Stimulated activated CD4-positive, alpha-beta T cell treated with anti-CD3 and anti-CD28 coated beads, TNF-alpha, amount 100 ng/mL, for 4 hours (primary cell): ENCODE measurements at places on chromosomes 7 and 10.

DNA sequence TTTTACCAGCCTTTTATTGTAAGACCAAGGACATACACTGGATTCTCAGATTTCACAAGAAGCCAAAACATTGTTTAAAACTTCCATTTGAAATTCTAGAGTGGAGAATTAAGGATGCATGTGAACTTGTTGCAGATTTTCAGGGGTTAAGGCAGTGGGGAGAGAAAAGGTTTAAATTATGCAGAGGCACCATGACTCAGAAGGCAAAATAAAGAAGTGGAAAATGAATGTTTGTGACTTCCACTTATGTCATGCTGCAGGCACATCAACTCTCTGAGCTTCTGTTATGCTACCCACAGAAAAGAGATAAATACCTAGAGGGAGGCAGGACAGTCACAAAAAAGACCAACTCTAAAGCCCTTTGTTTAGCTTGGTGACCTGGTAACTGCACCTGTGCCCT, 84.4 kb upstream of the BET1 start:
- no peak for DNase-seq

DNA sequence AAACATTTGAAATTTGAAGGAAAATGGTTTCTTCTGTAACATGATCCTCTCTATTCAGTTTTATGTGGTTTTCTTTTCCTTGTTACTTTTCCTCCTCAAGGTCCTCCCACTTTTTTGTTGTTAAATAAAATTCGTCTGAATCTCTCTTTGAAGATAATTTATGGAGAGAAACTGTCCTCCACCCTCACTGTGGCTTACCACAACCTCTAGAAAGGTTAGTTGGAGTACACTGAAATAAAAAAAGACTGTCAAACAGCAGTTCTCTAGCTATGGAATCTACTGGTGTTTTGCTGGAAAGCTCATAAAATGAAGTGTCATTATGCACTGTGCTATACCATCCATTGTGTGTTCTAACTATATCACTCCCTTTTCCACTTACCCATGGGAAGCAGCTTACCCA, 189.4 kb downstream of the HDAC9 start:
- no peak for DNase-seq

- DNase-seq = no peak
Measured at GRCh38 chr7:43533801-43534479, 49.0 kb upstream of the STK17A start.

DNA sequence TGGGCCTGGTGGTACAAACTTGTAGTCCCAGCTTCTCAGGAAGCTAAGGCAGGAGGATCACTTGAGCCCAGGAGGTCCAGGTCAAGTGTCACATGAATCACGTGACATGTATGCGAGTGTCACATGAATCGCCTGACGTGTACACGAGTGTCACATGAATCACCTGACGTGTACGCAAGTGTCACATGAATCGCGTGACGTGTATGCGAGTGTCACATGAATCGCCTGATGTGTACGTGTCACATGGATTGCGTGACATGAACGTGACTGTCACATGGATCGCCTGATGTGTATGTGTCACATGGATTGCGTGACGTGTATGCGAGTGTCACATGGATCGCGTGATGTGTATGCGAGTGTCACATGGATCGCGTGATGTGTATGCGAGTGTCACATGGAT, 9.5 kb upstream of the ADARB2 start:
- no peak for DNase-seq

DNA sequence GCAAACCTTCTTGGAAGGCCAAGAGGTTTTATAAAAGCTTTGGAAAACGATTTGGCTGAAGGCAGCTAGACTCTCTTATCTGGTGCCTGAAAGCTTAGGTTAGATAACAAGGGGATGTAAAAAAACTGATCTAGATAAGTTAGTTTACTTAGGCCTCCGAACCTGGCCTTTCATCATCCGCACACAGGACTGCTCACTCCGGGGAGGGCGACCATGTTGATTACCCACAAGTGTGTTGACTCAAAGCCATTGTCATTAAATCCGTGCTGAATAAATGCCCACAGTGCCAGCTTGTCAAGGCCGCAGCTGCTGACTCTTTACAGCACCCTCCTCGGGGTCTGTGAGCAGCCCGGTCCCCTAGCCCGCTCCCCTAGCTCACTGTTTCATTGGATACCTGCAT, 112.3 kb downstream of the ZFAND4 start:
- no peak for DNase-seq

DNA sequence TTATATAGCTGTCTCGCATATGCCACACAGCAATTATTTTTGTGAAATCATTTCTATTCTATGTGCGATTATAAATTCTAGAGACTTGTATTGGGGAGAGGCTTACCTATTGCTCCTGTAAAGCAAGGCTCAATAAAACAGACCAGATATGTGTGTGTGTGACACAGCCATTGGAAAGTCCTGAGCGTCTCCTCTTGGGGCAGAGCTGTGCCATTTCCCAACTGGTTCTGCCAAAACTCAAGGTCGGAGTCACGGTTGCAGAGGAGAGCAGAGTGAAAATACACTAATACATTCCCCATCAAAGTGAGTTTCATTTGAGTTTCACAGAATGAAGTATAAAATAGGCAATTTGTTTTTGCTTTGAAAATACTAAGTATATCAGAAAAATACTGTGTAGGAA, 567.4 kb upstream of the FZD8 start:
- DNase-seq = no peak

- DNase-seq = no peak
Measured at GRCh38 chr7:137958470-137959431, 43.1 kb downstream of the CREB3L2 start.

DNA sequence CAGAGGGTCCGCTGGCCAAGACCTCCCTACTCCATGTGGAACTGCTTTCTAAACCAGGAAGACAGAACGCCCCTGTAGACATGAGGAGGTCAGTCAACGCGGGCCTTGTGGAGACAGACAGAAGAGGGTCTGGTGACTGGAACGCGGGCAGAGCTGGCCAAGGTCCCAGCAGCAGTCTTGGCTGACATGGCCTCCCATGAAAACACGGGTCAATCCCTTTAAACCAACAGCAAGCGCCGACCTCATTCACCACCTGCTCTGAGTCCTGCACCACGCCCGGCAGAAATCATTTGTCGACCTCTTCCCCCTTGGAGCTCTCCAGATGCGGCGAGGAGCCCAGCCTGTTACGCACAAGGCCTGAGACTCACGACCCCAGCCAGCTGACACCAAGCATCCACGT, 78.5 kb downstream of the ZRANB1 start:
- DNase-seq = no peak

DNA sequence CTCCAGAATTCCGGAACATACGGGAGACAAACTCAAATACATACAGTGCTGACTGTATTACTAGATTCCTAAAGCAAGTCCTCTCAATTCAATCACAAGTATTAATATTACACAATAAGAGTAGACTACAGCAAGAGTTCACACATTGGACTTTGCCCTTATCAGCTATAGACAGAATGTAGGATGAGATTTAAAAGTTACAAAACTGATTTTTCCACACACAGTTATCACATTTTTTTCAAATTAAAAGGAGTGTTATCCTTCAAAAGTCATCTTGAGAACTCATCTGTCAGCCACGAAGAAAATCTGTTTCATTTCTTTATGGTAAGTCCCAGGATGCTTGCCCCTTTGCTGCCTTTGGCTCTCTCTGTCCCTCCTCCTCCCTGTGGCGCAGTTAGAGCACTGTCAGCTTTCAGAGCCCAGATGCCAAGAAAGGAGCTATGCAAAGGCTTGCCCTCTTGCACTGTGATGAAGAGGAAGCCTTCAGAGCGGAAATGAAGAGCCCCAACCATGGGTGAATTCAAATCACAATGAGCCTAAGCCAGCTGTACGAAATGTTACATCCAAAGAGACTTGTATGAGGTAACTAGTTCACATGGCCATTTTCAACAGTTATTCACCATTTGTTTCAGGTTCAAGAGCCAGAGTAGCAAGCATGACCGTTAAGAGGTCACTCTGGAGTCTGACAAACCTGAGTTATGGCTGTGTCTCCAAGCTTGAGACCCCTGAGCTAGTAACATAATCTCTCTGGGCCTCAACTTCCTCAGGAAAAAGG, 10.7 kb downstream of the NCOA4 start:
- no peak for DNase-seq
